ENCODE measurements at places on chromosomes 6 and 20.

DNA sequence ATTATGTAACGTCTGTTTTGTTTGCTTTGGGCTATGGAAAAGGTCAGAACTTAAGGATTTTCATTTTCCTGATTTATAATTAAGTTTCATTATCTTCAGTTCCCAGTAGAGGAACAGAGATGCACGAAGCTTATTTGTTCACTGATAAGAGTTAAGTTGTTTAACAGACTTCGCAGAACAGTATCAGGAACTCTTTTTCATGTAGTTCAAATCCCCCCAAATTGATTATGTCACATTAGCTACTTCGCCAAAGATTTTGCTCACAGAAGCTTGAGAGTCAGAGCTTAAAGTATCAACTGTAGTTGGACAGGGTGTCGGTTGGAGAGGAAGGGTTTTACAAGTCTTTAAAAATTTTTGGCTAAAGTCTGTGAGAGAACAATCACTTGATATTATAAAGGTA is 43.4 kb downstream of the ZHX3 start:
- DNase-seq, result no peak

DNA sequence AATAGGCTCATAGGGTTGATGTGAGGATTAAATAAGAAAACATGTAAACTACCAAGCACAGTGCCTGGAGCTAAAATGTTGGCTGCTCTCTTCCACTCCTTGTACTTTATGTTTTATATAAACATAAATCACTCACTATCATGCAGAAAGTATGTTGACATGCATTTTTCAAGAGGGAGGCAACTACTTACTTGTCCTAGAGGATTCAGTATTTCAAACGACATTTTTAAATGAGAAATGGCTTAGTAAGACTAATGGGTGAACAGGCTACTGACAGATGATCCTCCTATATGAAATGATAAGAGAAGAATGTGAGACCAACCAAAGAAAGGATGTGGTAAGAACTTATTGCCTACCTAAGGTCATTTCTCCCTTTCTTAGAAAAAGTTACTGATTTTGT is 21.0 kb downstream of the LATS1 start:
- no peak for DNase-seq

GRCh38 chr6:165573671-165574070 is 89.4 kb downstream of the PDE10A start:
- no peak for DNase-seq

DNA sequence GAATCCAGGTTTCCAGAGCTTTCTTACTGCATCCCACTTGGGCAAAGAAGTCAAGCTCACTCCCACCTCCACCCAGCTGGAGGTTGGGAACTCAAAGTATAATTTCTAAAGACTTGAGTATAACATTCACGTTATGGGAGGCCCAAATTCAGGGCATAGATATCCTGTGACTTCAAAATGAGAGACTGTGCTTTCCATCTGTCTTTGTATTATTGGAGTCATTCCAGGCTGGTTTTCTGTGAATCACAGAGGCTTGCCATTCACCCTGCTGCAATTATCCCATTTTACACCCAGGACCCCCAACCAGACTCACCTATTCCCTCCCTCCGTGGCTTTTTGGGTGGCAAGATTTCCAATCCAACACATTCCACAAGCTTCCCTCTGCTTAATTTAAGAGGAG is 19.3 kb upstream of the SRC start:
- no peak for DNase-seq

- no peak for DNase-seq
Measured at GRCh38 chr6:90293319-90293953, 3.2 kb downstream of the BACH2 start.

GRCh38 chr20:20012541-20012940 is 4.6 kb upstream of the NAA20 start:
- no peak for DNase-seq

GRCh38 chr20:13009682-13010406 is 1.1 kb downstream of the SPTLC3 start:
- peak; percentile 79 for DNase-seq

DNA sequence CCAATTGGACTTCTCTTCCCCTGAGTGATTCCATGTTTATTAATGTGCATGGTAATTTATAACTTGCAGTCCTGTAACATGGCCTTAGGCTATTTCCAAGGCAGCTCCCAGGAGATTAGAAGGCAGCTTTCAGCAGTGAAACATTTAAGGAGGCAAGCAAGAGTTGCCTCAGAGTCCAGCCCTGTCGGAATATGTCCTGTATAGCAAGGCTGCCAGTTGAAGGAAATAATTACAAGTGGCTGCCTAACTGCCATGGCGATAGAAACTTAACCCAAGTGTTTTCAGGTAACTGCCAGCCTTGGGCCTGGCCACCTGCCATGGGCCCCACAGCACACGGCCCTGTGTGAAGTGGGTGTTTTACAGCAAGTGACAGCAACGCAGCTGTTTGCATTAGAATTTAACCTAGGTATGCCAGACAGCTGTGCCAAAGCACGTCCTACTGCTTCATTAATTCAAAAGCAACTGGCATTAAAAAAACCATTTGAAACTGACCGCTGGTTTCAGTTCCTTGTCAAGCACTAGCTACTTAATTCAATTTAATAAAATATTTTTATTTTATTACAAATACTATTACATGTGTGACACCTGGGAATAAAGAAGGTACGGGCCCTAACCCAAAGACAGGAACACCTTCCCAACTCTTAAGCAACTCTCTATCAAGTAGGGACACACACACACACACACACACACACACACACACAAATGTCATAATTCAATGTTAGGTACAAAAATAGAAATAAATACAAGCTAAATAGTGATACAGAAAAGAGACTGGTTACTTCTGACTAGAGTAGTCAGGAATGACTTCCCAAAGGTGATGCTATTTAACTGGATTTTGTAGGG is 151.8 kb upstream of the HEY2 start:
- no peak for DNase-seq

DNA sequence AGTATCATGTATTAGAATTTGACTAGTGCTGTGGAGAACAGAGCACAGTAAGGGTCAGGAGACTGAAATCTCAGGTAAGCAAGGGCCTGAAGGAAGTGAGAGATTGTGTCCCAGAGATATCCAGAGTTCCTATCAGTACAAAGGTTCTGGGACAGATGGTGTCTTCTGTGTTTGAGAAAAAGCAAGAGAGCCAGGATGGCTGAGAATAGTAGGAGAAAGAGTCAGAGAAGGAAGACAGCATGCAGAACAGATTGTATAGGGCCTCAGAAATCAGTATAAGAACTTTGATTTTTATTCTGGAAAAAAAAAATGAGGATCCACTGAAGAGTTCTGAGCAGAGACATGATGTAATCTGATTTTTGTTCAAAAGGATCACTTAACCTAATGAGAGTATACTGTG is 74.8 kb upstream of the PLN start:
- no peak for DNase-seq

DNA sequence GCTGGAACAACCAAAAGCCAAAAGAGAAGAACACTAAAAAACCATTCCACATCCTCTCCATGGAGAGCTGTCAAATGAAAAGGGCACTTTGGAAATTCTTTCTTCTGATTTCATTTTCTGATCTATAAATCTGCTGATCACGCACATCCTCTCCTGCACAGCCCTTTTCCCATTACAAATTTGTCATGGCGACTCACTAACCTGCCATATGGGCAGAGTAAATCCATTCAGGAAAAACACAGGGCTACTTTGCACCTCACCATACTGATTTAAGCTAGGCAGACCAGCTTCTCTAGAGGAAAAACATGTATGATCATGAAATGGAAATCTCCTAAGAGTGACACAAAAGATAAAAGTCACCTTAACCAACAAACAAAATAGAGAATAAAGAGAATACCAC is 26.0 kb downstream of the TOMM6 start:
- DNase-seq, result no peak

DNA sequence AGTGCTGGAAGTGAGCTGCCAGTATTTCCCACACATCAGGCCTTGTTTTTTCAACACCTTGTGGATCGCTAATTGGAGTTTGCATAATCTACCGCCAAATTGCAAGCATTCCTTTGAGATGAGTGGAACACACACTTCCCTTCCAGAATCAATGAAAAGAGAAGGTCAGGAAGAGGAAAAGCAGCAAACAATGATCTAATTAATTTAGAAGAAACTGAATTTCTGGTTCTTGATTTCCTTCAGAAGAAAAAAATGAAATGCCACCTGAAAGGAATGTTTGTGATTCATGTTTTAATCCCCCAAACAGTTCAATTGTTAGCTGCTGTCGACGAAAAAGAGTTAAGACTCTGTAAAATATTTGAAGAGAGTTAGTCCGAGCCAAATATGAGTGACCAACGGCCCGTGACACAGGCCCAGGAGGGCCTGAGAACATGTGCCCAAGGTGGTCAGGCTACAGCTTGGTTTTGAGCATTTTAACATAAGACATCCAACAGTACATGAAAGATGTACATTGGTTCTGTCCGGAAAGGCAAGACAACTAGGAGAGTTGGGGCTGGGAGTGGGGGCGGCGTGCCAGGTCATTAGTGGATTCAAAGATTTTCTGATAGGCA is 182.3 kb downstream of the MTFR2 start:
- no peak for DNase-seq

GRCh38 chr6:133436652-133437051 is 195.5 kb downstream of the EYA4 start:
- DNase-seq, result no peak

GRCh38 chr20:15287329-15287728 is 949.9 kb upstream of the FLRT3 start:
- DNase-seq, result no peak
